CD4-positive, alpha-beta T cell treated with Interleukin-21 for 1 hour (primary cell): ENCODE measurements at places on chromosomes 4 and X.
A peak's percentile ranks its signal among the peaks of the same experiment; 100 is the strongest.

GRCh38 chrX:39726771-39727170, 371.0 kb downstream of the BCOR start:
- DNase-seq: no peak

DNA sequence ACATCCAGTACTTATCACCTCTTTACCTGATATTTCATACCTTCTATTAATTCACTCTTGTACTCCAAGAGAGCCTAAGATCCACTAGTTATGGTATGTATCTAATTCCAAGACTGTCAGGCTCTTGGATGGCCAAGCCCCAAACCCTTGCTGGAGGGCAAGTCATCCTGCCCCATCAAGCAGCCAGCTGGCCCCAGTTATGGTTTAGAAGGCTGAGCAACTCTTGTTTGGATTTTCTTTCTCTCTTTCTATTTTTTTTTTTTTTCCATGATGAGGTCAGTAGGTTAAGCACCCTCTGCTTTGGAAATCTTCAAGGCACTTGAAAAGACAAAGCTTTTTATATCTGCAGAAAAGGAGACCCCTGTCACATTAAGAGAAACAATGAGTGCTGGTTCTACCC, 10.9 kb upstream of the FGF16 start:
- no peak for DNase-seq

DNA sequence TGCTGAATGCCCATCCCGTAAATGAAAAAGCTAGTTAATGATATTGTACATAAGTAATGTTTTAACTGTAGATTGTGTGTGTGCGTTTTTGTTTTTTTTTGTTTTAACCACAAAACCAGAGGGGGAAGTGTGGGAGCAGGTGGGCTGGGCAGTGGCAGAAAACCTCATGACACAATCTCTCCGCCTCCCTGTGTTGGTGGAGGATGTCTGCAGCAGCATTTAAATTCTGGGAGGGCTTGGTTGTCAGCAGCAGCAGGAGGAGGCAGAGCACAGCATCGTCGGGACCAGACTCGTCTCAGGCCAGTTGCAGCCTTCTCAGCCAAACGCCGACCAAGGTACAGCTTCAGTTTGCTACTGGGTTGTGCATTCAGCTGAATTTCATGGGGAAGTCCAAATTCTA, at the start of gene SPP1:
Gene SPP1, plus strand, starts transcription at position 249 of the 400 bp plus-strand sequence. CDS start 1,182 bp downstream, outside the sequence.
- peak; percentile 8 for DNase-seq

DNA sequence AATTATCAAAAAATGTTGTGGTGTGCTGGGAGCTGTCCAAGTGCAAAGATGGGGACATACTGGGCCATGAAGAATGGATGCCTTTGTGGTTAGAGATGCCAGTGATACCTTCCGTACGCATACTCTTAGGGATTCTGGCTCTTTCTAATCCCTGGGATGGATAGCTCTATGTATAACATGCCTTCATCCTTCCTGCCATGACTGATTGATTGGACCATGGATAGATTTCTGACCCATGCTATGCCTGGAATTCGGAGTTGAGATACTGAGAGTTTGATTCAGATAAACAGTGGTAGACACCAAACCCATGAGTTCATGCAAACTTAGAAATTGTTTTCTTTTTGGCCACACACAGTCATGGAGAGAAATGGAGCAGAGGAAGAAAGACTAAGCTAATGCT, 147.2 kb upstream of the WDFY3 start:
- DNase-seq: no peak

DNA sequence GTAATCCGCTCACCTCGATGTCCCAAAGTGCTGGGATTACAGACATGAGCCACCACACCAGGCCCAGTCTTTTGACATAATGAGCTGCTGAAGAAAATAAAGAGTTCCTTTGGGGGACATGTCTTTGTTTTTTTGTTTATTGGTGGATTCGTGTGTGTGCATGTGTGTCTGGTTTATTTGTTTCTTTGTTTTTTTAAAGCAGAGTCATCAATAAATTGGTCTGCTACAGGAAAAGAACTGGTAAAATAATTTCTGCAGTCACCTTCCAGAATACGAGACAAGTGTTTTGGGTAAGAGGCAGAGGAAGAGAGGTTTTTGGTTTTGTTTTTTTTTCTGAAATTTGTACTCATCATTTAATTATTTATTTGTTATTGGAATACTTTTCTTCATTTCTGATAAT, 51.5 kb upstream of the PPP3CA start:
- DNase-seq: no peak

DNA sequence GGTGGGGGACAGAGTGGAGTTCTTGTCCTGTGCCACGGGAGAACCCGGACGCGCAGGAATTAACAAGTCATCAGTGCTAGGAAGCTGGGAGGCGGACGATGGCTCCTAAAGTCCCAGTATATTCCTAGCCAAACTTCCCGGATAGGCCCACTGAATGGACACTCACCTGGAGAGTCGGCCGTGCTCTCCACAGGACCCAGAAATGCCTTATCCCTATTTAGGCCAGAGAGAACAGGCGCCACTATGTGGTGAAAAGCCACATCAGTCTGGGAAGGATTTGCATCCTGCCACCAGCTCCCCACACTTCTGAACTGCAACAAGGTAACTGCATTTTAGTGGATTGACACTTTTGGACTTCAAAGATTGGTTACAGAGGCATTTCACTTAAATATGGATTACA, 1.1 kb downstream of the CFAP299 start:
- DNase-seq: no peak

- DNase-seq: no peak
These were observed 22.8 kb upstream of the PPP2R2C start for GRCh38 chr4:6495296-6495590.

- no peak for DNase-seq
These were observed 81.3 kb downstream of the ARHGAP24 start for GRCh38 chr4:85556283-85556682.

DNA sequence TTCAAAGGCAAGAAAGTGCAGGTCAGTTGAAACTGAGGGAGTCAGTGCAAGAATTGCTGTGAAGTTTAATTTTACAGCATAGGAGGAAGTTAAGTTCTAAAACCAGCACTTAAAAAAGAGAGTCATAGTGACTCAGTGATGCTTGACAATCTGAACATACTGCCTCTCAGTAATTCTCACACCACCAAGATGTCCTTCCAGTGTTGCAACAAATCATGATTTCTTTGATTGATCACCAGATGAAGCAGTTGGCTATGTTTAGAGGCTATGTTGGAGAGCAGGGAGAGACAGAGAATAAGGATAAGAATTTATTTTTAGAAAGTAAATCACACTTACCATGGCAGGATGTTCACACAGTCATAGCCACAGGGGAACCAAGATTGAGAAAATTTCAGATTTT, 13.2 kb downstream of the TRIM2 start:
- no peak for DNase-seq

GRCh38 chr4:79497001-79497400, 89.0 kb upstream of the GK2 start:
- DNase-seq: no peak

DNA sequence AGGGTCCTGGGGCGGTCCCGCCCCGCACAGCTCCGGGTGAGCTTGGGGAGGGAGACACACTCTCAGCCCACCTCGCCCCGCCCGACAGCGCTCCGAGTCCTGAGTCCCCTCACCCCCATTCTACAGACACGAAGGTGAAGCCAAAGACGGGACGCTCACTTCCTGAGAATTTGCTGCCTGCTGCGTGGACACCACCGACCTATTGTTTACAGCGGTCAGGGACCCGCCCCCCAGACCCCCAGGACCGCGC, 796 bp upstream of the ZNF141 start:
- no peak for DNase-seq

GRCh38 chr4:166092797-166093290, 219.8 kb downstream of the TLL1 start:
- DNase-seq: no peak

GRCh38 chrX:53049127-53049517, 533 bp downstream of the GPR173 start:
- DNase-seq: no peak

DNA sequence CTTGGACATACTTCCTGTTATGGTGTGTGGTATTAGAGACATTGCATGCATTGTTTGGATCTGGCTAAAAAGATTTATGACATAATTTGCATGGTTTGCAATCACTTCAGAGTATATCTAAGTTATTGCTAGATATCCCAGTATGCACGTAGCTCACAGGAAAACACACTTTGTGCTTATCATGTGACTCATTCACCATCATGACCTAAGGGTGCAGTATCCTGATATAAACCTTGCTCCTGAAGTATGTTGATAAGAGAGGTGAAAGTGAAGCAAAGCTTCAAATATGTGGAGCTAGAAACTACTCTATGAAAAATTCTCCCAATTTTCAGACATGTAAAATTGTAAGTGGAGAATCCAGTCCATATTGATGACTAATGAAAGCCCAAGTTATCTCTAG, 46.9 kb upstream of the GRXCR1 start:
- no peak for DNase-seq

- DNase-seq: no peak
These were observed 216.8 kb upstream of the PSAPL1 start for GRCh38 chr4:7651461-7651921.

GRCh38 chrX:49111791-49112190, 11.7 kb downstream of the GPKOW start:
- no peak for DNase-seq

- no peak for DNase-seq
These were observed 108.0 kb upstream of the PCDH18 start for GRCh38 chr4:137640156-137640837.

DNA sequence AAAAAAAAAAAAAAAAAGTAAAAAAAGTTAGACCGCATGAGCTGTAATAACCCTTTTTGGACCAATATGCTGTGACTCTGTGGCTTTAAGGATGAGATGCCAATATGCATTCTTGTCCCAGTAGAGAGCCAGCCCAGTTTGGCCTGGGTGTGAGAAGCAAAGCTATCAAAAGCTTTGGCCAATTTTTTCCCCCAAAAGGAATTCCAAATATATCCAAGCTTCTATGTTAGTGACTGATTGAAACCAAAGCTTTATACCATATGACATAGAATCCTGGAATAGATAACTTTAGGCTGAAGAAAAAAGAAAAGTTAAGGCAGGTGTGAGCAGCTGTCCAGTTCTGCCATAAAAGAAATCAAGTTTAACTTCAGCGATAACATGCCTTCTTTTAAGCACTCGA, 30.5 kb upstream of the RBPJ start:
- no peak for DNase-seq

DNA sequence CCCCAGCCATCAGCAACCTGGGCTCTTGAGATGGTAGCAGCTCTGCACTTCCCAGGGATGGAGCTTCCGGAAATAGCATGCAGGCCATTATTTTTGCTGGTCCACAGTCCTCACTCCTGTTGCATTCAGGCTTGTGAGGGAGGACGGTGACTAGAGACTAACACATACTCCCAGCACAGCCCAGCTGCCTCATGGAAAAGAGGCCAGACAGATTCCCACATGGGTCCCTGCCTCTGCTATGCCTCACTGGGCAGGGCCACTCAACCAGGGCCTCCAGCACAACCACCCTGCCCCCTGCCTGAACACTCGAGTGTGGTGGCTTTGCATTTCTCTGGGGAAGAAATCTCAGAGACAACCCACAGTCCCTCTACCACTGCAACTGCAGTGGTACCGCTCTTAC, 1195.1 kb downstream of the PCDH18 start:
- DNase-seq: no peak

- no peak for DNase-seq
These were observed 26.1 kb downstream of the GPR174 start for GRCh38 chrX:79170476-79171035.

GRCh38 chrX:32530802-32531403, 680.4 kb downstream of the DMD start:
- DNase-seq: peak; percentile 3

DNA sequence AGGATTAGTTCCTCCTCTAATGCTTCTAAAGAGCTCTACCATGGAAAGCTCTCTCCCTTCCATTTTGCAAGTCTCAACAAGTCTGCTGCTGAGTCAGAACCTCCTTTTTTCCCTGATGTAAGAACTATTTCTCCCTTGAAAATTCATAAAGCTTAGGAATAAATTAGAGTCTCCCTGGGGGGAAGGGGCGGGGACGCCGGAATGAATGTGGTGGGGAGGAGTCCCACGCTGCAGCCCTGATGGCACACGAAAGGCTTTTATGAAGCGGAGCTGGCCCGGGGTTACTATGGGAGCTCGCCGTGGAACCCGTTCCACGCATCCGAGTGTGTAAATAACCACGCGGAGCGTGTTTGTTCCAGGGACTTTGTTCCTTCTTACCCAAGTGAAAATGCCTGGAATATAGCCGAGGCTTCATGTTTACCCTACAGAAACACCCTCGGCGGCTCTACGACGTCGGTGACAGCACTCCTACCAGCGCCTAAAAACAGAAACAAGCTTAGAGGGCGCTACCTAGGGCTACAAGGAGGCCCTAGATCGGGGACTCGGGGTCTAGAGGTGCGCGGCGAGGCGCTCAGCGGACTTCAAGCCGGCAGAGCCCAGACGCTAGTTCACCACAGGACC, 923 bp upstream of the CPEB2 start:
- peak; percentile 57 for DNase-seq

DNA sequence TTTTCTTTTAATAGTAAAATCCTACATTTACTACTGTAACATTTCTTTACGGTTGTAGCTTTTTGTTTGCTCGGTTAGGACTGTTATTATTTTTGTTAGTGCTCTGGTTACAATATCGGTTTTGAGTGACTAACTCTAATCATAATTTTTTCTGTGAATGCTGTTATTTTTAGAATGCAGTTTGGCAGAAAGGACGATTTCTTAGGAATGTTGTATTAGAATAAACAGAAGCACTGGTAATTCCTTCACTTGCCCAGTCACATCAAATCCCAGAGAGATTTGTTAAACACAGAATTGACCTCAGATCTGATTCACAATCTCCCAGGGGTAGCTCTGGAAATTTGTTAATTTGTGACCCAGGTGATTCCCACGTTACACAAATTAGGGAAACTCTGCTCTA, 21.7 kb downstream of the DDIT4L start:
- no peak for DNase-seq

GRCh38 chr4:91525621-91526020, 778.1 kb upstream of the GRID2 start:
- DNase-seq: no peak

DNA sequence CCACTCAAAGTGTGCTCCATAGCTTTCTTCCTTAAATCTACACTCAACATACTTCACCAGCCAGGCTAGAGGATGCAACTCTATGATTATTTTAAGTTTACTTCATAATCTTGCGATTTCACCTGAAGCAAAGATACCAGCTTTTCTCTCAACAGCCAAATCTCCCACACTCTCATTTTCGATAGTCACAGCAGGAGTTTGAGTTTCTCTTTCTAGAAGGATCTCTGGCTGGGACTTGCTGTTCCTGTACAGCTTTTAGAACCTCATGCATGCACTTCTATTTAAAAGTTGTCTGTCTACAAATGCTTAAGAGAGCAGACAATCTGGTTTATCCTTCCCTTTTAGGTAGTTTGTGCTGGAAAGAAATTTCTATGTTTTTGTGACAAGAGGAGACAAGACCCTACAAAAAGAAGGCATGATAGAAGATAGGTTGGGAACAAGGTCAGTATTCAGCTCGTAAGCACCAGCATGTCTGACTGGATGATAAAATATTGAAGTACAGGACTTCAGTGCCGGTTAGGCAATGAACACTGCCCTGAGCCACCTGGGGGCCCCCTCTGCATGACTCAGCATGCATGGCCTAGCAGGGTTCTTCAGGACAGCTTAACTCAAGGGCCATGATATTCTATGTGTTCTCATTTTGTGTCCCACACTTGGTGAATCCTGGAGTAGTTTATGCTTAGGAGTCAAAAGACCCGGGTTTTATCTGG, 65.6 kb downstream of the ATXN3L start:
- no peak for DNase-seq
